Osteoblast (primary cell): ENCODE measurements at places on chromosomes 11 and 22. TPM values are rescaled to one million over a fixed set of nuclear protein-coding genes. Genes with fewer than 3 reads are reported as not detected.

- no peak for DNase-seq
- no peaks in the 10 kb centered on the region for H3K4me1 ChIP-seq
- H3K27ac ChIP-seq = no peak overlapping the region
- no peak overlapping the region for H3K4me3 ChIP-seq
- no peaks in the 10 kb centered on the region for H3K36me3 ChIP-seq
Measured at GRCh38 chr11:21472261-21472660, 720.6 kb upstream of the ANO5 start.

DNA sequence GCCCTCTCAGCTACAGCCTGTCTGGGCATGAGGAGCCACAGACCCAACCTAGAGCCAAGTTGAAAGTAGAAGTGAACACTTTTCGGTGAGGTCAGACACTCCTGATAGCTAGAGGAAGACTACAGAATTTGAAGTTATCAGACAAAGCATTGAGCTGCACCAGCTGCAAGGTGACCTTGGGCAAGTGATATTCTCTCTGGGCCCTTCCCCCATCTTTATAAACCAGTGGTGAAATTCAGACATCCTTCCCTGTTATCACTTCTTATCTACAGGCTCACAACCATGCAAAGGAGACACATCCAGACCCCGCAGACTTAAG is 8.0 kb upstream of the PMM1 start:
- no peak for DNase-seq
- no peak overlapping the region for H3K4me3 ChIP-seq
- H3K27me3 ChIP-seq = no peaks in the 10 kb centered on the region
- H3K36me3 ChIP-seq = peaks cover 31% of the 10 kb centered on the region

DNA sequence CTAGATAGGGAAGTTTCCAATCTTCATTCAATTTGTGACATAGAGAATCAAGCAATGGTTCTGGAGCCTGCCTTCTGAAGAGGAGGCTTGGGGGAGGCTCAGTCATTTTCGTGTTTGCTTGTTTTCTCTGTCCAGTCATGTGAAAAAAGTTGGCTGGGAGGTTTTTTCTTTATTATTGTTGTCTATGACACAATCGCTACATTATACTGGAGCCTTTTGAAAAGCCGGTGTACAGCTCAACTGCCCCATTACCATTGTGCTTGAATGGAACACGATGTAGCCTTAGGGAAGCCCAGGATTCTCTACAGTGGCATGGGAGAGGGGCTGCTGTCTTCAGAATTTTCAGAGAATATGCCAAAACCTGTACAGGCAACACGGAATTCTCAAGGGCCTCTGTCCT is 57.9 kb upstream of the NCAM1 start:
- no peaks in the 10 kb centered on the region for H3K4me1 ChIP-seq
- H3K27ac ChIP-seq = no peak overlapping the region
- DNase-seq = no peak
- no peak overlapping the region for H3K4me3 ChIP-seq
- no peaks in the 10 kb centered on the region for H3K27me3 ChIP-seq
- no peaks in the 10 kb centered on the region for H3K36me3 ChIP-seq

GRCh38 chr11:2325123-2325522 is 23.3 kb downstream of the TSPAN32 start:
- no peaks in the 10 kb centered on the region for H3K36me3 ChIP-seq
- no peak for DNase-seq
- H3K27me3 ChIP-seq = no peaks in the 10 kb centered on the region
- H3K27ac ChIP-seq = no peak overlapping the region
- H3K4me3 ChIP-seq = no peak overlapping the region

- H3K4me1 ChIP-seq = no peaks in the 10 kb centered on the region
- H3K27me3 ChIP-seq = no peaks in the 10 kb centered on the region
- no peak for DNase-seq
- no peaks in the 10 kb centered on the region for H3K36me3 ChIP-seq
Measured at GRCh38 chr11:115873813-115874212, 369.6 kb upstream of the CADM1 start.

- H3K4me3 ChIP-seq = no peak overlapping the region
- peaks cover 16% of the 10 kb centered on the region for H3K36me3 ChIP-seq
- peaks cover 54% of the 10 kb centered on the region for H3K27me3 ChIP-seq
- peaks cover 9% of the 10 kb centered on the region for H3K4me1 ChIP-seq
- peak; percentile 58 for DNase-seq
Measured at GRCh38 chr11:72241291-72241781, 2.6 kb downstream of the PHOX2A start.

DNA sequence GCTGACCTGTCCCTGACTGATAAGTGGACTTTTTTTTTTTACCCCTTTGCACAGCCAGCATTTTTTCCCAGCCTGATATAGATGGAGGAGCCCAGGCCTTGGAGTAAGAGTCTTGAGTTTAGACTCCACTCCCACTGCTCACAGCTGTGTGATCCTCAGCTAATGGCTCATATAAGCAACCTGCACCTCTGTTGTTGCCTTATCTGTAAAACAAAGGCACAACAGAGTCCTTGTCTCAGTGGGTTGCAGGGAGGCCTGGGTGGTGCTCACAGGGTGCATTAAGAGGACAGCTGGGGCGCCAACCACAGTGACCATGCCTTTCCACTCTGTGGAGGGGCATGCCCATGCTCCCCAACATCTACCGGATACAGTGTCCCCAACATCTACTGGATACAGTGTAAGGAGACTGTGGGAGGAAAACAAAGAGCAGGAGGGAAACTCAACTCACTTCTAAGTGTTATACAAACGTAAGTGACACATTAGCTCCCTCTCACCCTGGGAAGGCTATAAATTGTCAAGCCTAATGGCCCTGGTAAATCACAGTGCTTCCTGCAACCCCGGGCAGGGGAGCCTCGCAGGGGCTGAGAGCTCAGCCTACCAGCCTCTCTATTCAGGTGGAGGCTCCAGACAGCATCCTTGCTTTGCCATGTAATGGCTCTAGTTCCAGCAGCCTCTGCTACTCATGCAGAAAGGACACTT is 109.5 kb downstream of the TENM4 start:
- no peaks in the 10 kb centered on the region for H3K36me3 ChIP-seq
- H3K27ac ChIP-seq = no peak overlapping the region
- DNase-seq = no peak
- H3K4me1 ChIP-seq = no peaks in the 10 kb centered on the region
- no peaks in the 10 kb centered on the region for H3K27me3 ChIP-seq
- no peak overlapping the region for H3K4me3 ChIP-seq

GRCh38 chr22:29079218-29079901 is 6.5 kb downstream of the KREMEN1 start:
- H3K4me1 ChIP-seq = peaks cover 8% of the 10 kb centered on the region
- no peaks in the 10 kb centered on the region for H3K36me3 ChIP-seq
- DNase-seq = peak; percentile 2
- H3K27me3 ChIP-seq = peaks cover 2% of the 10 kb centered on the region
- no peak overlapping the region for H3K4me3 ChIP-seq

GRCh38 chr22:21701384-21701971 is 34.1 kb downstream of the YPEL1 start:
- no peak overlapping the region for H3K27ac ChIP-seq
- no peaks in the 10 kb centered on the region for H3K27me3 ChIP-seq
- H3K4me3 ChIP-seq = no peak overlapping the region
- H3K36me3 ChIP-seq = peaks cover 6% of the 10 kb centered on the region
- peaks cover 18% of the 10 kb centered on the region for H3K4me1 ChIP-seq

- H3K27me3 ChIP-seq = no peaks in the 10 kb centered on the region
- peaks cover 18% of the 10 kb centered on the region for H3K4me1 ChIP-seq
- H3K27ac ChIP-seq = no peak overlapping the region
Measured at GRCh38 chr11:19819148-19819547, 106.5 kb downstream of the NAV2 start.

- peak; percentile 77 for DNase-seq
- peak overlapping the region; percentile 79 for H3K4me3 ChIP-seq
- H3K27ac ChIP-seq = peak overlapping the region; percentile 88
- H3K36me3 ChIP-seq = peaks cover 41% of the 10 kb centered on the region
- H3K27me3 ChIP-seq = no peaks in the 10 kb centered on the region
Measured at GRCh38 chr11:62575156-62575555, 1.5 kb upstream of the EEF1G start.

DNA sequence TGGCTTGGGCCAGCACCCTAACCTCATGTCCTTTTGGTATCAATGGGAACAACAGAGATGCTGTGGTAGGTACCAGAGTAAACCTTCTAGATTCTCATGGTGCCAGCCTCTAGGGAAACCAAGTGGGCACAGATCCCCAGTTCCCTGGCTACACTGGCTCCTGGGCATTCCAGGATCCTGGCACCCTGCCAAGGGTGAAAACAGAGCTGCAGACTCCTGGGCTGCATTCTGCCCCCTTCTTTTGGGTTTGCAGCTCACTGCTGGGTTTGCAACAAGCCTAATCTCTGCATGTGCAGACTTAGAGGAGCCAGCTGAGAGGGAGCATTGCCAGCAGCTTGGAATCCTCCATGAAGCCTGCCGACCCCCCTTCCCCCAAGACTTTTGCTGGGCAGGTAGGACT is 30.6 kb downstream of the PRDM11 start:
- H3K36me3 ChIP-seq = no peaks in the 10 kb centered on the region
- peaks cover 3% of the 10 kb centered on the region for H3K27me3 ChIP-seq
- no peak overlapping the region for H3K4me3 ChIP-seq
- H3K27ac ChIP-seq = no peak overlapping the region
- peaks cover 18% of the 10 kb centered on the region for H3K4me1 ChIP-seq

- H3K27me3 ChIP-seq = no peaks in the 10 kb centered on the region
- DNase-seq = peak; percentile 94
- no peaks in the 10 kb centered on the region for H3K36me3 ChIP-seq
- H3K4me3 ChIP-seq = no peak overlapping the region
- H3K4me1 ChIP-seq = peaks cover 22% of the 10 kb centered on the region
Measured at GRCh38 chr22:27238935-27239510, 562.5 kb downstream of the MN1 start.

DNA sequence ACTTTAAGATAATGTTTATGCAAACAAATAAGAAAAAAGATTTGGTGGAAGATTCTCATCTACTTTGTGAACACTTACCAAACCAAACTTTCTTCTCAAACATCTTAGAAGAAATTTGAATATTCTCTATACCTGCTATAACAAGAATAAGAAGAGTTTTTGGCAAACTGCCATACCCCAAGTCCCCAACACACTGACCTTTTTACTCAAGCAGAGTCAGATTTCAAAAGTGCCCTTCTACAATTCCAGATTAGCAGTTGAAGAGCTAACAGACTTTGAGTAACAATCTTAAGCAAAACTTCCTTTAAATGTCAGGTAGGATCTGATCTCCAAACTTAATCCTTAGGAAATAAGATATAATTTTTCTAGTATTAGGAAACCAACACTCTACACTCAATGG is 33.9 kb downstream of the TSG101 start:
- no peaks in the 10 kb centered on the region for H3K27me3 ChIP-seq
- no peak overlapping the region for H3K4me3 ChIP-seq
- DNase-seq = no peak
- H3K4me1 ChIP-seq = peaks cover 20% of the 10 kb centered on the region
- H3K27ac ChIP-seq = no peak overlapping the region
- H3K36me3 ChIP-seq = peaks cover 20% of the 10 kb centered on the region

- no peaks in the 10 kb centered on the region for H3K36me3 ChIP-seq
- peaks cover 5% of the 10 kb centered on the region for H3K4me1 ChIP-seq
- no peaks in the 10 kb centered on the region for H3K27me3 ChIP-seq
- DNase-seq = peak; percentile 39
Measured at GRCh38 chr22:38347181-38347943, 30.1 kb upstream of the CSNK1E start.

DNA sequence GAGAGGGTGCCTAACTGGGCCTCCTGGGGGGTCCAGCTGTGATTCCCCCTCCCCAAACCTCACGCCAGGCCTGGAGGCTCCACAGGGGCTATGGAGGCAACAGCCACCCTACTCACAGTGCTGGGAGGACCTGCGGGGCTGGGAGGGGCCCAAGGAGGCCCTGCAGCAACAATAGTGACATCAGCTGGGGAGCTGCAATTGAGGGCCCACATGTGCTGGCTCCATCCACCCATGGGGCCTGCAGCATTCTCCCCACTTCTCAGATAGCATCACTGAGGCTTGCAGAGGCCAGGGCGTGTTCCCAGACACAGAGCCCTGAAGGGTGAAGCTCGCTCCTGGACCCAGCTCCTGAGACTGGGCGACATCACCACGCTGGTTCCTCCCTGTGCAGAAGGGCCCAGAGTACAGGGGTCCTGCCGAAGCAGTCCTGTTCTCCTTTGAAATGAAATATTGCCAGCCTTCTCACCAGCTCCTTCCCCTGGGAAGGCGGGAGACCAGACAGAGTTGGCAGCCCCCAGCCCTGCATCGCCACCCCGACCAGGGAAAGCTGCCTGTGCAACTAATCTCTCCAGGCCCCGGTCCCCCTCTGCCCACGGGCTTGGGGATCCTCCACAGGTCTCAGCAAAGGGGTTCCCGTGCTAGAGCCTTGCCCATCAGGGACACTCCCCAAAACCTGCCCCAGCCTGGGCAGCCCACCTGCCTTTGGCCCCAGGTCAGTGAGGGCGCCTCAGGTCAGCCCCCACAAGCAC is 8.9 kb upstream of the TBX1 start:
- no peak for DNase-seq
- H3K4me1 ChIP-seq = no peaks in the 10 kb centered on the region
- no peak overlapping the region for H3K27ac ChIP-seq
- H3K36me3 ChIP-seq = no peaks in the 10 kb centered on the region

DNA sequence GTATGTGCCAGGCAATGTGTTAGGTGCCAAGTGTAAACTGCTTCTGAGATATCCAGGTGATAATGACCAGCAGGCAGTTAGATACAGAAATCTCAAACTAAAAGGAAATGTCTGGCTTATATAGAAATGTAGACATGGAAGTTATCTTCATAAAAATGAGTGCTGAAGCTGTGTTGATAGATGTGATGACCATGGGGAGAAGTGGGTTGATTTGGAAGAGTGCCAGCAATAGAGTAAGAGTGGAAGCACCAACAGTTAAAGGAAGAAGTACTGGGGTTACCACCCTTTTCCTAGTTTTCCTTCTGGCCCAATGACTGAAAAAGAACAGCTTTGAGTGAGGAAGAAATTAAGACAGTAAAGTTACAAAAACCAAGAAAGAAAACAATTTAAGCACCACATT is 68.5 kb downstream of the C2CD3 start:
- H3K4me1 ChIP-seq = no peaks in the 10 kb centered on the region
- no peak for DNase-seq
- H3K4me3 ChIP-seq = no peak overlapping the region
- H3K36me3 ChIP-seq = peaks cover 29% of the 10 kb centered on the region

GRCh38 chr11:83162377-83162776 is 5.4 kb downstream of the PCF11 start:
- H3K36me3 ChIP-seq = peaks cover 35% of the 10 kb centered on the region
- peaks cover 21% of the 10 kb centered on the region for H3K4me1 ChIP-seq
- no peak for DNase-seq
- no peaks in the 10 kb centered on the region for H3K27me3 ChIP-seq

The MUC15 gene
- not detected in 2 replicates for total RNA-seq

The PRSS23 gene
- total RNA-seq = 826 and 895 TPM in 2 replicates

The BUD13 gene
- total RNA-seq = 12.7 and 14.5 TPM in 2 replicates

The INS gene
- total RNA-seq = not detected in 2 replicates

The OR6A2 gene
- total RNA-seq = 0.36 and 0.59 TPM in 2 replicates

The APOA1 gene
- under 0.01 and 0.29 TPM in 2 replicates for total RNA-seq

The XKR3 gene
- total RNA-seq = not detected in 2 replicates

The LMNTD2 gene
- 0.29 and 0.36 TPM in 2 replicates for total RNA-seq

The ZBTB16 gene
- total RNA-seq = under 0.01 TPM in 1 of 2 replicates, not detected in the other

The KRTAP5-8 gene
- 0.36 TPM in 1 of 2 replicates, not detected in the other for total RNA-seq

The LYVE1 gene
- total RNA-seq = not detected in 2 replicates

The TUB gene
- 19.2 and 23.5 TPM in 2 replicates for total RNA-seq
